ENCODE measurements at places on chromosomes 7 and 10.

GRCh38 chr10:22010973-22011408 is 7.5 kb upstream of the DNAJC1 start:
- no peak for DNase-seq

- DNase-seq, result no peak
These were observed 19.6 kb upstream of the PAPSS2 start for GRCh38 chr10:87640043-87640442.

DNA sequence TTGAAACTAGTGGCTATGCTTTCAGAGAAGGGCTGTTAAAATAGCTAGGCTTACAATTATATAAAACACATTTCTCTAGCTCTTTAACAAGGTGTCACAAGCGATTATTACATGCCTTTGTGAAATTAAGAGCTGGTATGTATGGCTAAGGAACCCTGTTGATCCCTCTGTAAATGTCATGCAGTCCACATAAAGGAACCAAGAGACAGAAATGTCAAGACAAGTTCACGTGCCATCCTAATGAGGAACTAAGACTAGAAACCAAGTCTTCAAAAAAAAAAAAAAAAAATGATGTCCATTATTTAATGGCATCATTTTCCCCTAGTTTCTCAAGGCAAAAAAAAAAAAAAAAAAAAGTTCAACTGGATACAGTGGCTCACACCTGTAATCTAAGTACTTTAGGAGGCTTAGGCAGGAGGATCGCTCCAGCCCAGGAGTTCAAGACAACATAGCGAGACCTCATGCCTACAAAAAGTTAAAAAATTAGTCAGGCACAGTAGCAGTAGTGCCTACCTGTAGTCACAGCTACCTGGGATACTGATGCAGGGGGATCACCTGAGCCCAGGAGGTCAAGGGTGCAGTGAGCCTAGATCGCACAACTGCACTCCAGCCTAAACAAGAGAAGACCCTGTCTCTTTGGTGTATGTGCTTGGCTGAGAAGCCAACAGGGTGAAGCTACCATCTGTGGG is 63.4 kb downstream of the SRPK2 start:
- no peak for DNase-seq

GRCh38 chr10:71679425-71679824 is 40.2 kb downstream of the C10orf105 start:
- DNase-seq, result no peak

DNA sequence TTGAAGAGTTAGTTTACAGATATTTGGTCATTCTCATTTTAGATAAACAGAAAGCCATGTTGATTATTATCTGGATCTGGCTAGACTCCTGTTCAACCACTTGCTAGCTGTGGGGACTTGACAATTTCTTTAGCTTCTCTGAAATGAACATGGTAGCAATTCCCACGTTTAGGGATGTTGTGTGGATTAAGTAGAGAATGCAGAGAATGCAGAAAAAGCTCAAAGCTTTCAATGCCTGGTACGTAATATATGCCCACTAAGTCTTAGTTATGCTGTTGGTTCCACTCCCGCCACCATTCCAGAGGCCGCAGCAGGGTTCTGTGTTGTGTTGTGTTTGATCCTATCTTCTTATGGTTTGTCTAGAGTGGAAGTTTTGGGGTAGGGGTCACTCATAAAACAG is 39.2 kb upstream of the RPA3 start:
- DNase-seq, result no peak

DNA sequence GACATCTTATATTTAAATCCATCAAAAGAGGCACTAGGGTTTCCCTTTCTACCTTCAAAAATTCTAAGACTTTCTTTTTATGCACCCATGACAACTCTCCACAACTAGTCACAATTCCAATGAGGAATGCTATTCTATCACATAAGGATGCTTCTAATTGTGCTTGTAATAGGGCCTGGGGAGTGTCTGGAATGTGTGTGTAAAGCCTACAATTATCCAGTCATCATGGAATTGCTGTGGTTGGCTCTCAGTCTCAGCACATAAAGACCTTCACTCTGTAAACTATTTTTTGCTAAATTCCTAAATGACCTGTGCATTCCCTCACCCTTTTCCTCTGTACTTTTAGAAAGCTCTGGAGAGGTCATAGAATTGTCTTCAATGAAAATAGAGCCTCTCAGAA is 86.7 kb downstream of the EPDR1 start:
- no peak for DNase-seq

GRCh38 chr10:4867520-4868356 is 41.7 kb downstream of the AKR1E2 start:
- DNase-seq, result no peak

GRCh38 chr10:48740988-48741387 is 56.3 kb downstream of the WDFY4 start:
- DNase-seq, result no peak

DNA sequence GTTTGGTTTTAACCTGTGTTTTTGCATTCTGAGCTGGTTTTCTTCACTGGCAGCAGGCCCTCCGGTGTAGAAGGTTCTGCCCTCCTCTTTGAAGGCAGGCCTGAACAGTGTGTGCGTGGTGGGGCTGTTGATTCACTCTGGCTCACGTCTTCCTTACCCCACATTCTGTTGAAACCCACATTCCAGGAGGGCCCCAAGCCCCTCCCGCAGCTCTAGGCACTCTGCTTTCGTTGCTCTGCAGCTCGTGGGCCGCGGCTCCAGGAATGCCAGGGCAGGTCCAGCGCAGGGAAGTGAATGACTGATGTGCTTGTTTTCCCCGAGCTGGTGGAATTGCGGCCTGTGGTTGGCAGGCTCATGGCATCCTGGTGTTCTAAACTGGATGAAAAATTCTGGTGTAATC is 49.0 kb downstream of the HTRA1 start:
- no peak for DNase-seq

GRCh38 chr7:132575982-132576720 is at the start of gene PLXNA4:
Gene PLXNA4 (minus strand): TSS chr7:132576470. CDS start chr7:132508693, 67,777 bp downstream.
- no peak for DNase-seq

DNA sequence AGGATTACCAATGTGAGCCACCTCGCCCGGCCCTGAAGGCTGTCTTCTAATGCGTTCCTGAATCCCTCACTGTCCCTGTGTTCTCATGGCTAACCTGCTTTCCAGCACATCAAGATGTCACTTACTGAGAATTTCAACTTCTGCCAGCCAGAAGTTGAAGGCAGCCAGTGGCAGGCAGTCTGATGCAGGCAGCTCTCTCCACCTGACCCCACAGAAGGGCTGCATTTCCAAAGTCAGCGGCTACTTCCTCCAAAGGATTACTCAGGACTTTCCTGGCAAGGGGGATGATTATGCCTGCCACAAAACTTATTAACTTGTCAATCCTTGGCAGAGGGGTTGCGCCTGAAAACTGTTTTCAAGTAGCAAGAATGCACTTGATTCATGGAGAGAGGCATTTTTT is 1219.4 kb downstream of the TYW1 start:
- DNase-seq, result no peak

GRCh38 chr7:77391230-77391629 is 24.9 kb downstream of the GSAP start:
- no peak for DNase-seq

- no peak for DNase-seq
These were observed 132.1 kb downstream of the CELF2 start for GRCh38 chr10:11149807-11150141.

DNA sequence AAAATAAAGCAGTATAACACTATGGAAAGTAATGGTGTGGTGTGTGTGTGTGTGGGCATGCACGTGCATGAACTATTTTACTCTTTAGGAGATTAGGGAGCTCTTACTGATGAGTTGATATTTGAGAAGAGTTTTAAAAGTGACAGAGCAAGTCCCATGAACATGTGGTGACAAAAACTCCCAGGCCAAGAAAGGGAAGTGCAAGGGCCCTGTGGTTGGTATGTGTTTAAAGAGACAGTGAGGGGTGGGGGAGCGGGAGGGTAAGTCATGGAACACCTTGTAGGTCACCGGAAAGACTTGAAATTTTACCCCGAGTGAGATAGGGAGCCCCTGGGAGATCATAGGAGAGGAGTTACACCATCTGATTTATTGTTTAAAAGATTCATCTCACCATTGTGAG is 63.3 kb downstream of the AKR1B1 start:
- no peak for DNase-seq

DNA sequence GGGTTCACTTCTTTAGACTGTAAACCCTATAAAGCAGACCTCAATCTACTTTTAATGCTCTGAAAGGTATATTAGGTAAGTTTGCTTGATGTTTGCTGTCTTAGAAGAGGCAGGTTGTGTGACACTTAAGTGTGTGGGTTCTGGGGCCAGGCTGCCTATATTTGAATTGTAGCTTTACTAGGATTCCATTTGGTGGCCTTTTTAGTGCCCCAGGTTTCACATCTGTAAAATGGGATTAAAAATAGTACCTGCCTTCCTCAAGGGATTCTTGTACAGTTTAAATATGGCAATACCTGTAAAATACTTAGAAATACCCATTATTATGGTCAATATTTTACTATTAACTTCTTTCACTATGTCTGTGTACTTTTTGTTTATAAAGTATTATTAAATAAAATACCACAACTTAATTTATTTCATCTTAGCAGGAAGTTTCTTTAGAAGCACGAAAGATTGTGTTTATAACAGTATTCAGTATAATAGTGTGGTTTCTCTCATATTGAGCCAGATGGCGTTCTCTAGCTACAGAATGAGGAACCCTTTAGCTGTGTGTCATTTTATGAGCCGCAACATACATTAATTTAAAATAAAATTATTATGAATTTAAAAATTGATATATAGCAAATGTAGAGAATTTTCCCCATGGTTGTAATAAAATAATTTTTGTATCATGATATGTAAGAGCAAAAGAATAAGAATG is 94.2 kb downstream of the CDK14 start:
- no peak for DNase-seq

DNA sequence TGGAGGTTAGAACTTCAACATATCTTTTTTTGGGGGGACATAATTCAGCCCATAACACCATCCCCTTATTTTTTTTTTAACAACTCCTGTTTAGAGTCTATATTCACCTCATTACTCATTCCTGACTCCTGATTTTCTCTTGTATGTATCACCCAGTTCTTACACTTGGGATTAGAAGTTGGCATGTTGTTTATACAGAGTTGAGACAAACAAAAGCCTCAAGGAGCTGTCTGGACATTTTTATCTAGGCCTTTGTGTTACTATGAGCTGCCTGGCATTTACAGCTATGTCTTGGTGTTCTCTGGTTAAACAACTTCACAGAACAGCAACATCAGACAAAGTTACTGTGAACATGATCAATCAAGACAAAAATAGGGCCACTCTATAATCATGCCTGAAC is 517.5 kb downstream of the KIF20B start:
- no peak for DNase-seq

- no peak for DNase-seq
These were observed 33.9 kb downstream of the PTTG1IP2 start for GRCh38 chr7:90503367-90503766.

- DNase-seq, result no peak
These were observed at the start of gene EZH2 for GRCh38 chr7:148884049-148884298. Gene EZH2 (minus strand): TSS chr7:148884291. CDS start chr7:148847298, 36,993 bp downstream.

DNA sequence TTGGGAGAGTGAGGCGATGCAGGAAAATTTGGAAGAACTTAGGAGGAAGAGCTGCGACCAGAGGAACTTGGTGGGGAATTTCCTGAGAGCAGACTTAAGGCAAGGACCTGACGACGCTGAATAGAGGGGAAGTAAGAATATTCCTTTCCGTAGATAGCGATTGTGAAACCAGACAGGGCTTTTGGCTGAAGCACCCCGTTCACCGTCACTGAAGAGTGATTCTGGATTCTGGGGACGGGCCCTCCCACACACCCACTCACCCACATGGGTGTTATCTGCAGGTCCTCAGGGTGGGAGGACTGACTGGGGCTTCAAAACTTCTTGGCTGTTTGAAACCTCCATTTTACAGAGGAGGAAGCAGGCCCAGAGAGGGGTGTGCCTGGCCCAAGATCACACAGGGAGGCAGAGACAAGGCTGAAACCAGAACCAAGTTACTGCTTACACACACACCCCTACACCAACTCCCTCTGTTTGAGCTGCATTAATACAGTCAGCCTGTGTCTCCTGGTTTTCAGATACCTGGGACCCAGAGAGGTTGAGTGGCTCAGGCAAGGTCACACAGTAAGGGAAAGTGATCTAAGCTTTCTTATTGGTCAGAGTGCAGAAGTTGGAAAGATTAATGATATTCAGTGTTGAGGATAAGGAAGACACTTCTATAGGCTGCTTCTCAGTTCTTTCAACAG is 37.2 kb upstream of the CDH23 start:
- DNase-seq, result no peak

DNA sequence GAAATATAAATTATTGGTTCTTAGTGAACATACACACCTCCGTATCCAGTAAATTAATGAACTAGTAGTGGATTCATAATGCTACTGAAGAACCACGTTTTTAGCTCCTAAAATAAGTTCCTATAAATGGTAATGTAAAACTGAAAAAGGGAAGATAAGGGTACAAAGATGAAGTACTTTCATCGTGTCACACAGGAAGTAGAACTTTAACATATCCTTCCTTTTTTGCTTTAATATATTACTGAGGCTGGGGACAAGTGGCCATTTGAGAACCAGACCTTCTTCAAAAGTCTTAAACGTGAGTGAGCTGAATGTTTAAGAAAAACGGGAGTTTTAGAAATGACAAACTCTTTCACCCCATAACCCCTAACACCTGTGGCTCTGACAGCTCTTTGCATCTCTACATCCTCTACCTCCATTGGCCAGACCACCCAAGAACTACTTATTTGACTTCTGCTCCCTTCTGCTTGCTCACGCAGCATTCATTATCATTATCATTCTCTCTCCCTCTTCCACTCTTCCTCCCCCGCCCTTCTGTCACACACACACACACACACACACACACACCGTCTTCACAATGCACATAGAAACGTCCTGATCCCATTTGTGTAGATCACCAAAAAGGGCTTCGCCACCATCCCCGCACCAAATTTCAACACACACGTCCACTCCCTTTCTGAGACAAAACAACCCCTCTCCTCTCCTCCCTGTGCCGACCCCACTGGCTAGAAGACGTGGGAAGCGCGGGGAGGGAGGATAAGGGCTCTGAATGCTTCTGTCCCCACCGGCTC is 677 bp downstream of the SKAP2 start:
- no peak for DNase-seq

DNA sequence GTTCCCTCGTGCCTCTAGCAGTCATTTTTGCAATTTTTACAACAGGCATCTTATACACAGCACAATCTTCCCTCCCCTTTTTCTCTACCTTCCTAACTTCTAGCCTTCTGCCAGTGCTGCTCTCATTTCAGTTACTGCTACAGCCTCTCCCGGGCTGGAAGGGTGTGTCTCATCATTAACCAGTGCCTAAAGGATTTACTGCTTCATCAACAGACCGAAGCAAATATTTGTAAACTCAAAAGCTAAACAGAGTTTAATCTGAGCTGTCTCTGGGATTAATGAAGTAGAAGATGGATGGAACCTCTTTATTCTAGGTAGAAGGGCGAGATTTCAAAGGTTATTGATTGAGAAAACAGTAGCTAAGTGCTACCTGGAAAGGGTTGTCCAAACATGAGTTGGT is 94.3 kb downstream of the PRPF18 start:
- DNase-seq, result no peak

GRCh38 chr7:83457022-83457892 is 191.7 kb downstream of the SEMA3E start:
- no peak for DNase-seq

DNA sequence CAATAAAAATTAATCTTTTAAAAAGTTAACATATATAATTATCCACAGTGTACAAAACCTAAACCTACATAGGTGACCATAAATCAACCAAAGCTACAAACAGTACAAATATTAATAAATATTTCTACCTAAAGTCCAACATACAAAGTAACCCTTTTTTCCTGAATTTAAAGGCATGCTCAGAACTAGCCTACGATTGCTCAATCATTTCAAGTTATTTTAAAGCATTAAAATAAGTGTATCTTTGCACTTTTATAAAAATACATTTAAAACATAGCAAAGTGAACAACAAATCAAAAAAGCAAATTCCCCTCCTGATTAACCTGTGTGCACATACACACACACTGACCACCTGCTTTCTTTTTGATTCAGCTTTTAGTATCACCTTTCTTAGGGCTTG is 202.2 kb downstream of the PARD3 start:
- DNase-seq, result no peak
